ENCODE measurements at places on chromosomes 4 and X. TPM values are rescaled to one million over a fixed set of nuclear protein-coding genes. Genes with fewer than 3 reads are reported as not detected.

DNA sequence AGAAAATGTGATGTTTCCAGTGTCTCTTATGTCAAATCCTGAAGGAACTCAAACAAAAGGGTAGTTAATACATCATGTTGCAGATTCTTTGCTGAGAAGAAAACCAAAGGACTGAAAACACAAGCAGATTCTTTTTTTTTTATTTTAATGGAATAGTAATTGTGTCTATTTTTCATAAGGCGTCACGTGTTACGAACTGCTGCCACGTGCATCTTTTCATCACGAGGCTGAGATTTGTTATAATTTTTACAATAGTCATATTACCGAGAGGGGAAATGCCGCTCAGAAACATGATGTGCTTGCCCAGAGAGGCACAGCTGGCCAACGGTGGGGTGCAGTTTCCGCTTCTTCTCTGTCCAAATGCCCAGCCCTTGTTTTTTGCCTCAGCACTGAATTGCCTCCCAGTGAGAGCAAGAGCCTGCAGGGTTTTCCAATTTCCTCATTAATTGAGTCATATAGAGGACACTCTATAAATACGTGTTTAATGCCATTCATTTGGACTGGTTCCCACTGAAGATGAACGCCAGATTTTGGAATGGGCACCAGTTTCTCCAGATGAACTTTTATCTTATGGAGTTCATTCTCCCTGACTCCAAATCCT, 225.3 kb downstream of the STK32B start:
- no peak for DNase-seq

DNA sequence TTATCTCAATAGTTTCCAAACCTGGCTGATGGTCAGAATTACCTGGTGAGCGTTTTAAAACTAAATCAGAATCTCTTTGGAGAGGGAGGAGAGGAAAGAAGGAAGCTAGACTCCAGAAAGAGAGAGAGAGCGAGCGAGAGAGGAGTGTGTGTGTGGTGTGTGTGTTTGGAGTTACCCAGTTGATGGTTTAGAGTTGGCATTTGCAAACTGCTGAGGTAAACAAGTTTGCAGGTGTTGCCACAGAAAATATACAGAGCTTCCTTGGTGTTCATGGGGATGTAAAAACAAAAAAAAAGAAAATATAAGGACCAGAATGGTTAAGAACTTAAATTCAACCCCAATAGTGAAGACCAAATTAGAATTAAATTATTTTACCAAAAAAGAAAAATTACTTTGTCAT, 26.4 kb upstream of the LAP3 start:
- DNase-seq: no peak

- DNase-seq: no peak
Observed at GRCh38 chr4:6573551-6573950, 1.4 kb upstream of the MAN2B2 start.

DNA sequence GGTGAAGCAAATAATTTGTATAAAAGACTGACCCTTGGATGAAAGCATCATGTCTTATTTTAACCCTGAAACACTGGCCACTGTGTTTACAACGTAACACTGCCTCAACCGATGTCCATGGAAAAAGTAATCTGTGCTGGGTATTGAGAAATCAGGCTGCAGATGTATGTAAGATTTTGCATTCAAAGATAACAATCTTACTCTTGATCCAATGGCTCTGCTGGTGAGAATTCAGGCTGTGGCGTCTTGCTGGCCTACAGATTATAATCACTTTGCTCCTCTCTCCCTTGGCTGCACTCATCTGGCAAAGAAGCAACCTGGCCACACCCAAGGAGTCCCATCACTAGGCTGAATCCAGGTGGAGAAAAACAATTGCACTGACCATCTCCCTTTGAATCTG, 7.5 kb downstream of the ADGRA3 start:
- DNase-seq: no peak

DNA sequence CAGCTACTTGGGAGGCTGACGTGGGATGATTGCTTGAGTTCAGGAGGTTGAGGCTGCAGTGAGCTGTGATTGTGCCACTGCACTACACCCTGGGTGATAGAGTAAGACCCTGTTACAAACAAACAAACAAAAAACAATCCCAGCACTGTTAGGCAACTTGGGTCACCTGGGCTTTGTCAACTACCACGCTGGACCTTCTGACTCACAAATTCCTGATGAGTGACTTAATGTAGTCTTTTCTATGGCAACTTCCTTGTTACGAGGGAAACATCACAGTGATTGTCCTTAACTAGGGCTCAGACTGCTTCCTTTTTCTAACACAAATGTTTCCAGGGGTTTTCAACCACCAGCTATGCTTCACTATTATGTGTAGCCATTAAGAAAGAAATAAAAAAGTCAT, 128.8 kb upstream of the GPC4 start:
- no peak for DNase-seq

DNA sequence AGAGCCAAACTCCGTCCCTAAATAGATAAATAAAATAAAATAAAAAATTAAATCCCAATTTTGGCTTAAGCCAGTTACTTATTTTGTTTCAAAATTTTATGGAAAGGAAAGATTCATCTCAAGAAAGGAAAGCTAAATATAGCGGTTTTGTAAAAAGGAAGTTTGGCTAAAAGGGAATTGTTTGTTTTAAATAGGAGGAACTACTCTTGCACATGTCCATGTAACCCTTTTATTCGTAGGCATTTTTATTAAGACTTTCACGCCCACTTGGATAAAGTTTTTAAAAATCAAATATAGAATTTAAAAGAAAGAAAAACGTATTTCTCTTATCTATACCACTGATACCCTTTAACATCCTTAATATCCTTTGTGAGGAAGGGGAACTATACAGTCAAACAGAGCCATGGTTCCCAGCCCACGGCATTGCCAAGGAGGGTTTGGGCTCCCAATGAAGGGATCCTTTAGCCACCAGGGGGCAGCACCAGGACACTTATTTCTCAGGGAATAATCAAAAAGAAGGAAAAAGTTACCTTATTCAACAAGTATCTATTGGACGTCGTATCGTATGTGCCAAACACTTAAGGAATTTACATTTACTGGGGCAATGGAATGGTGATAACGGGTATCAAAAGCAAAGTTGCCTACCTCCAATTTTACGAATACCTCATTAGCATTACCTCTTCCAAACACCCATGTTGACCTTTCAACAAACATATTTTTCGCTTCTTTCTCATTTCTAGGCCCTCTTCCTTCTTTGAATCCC, 27.7 kb downstream of the CDKN2AIP start:
- DNase-seq: peak; percentile 39

DNA sequence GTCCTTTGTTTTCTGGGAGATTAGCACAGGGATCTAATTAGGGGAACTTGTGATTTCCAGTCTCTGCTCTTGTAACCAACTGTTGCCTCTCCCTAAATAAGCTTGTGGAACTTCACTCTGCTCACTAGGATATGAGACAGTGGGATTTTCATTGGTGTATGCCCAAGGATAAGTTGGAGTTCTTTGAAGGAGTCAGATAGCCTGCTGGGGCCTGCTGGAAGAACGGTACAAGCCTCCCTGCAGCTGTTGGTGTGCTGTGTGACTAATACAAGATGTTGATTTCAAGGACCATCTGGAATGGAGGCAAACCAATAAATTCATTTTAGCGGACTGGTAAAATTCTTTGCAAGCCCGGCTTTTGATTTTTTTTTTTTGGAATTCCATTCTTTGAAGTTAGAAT, 167.0 kb downstream of the AASDH start:
- DNase-seq: no peak

VCX2 gene
- total RNA-seq: not detected

IL3RA gene
- 0.28 TPM for total RNA-seq

BEX1 gene
- not detected for total RNA-seq

- no peak for DNase-seq
Observed at GRCh38 chr4:93201471-93202096, 627.0 kb upstream of the ATOH1 start.

GRCh38 chr4:173763389-173763788, 233.4 kb upstream of the HAND2 start:
- no peak for DNase-seq

DNA sequence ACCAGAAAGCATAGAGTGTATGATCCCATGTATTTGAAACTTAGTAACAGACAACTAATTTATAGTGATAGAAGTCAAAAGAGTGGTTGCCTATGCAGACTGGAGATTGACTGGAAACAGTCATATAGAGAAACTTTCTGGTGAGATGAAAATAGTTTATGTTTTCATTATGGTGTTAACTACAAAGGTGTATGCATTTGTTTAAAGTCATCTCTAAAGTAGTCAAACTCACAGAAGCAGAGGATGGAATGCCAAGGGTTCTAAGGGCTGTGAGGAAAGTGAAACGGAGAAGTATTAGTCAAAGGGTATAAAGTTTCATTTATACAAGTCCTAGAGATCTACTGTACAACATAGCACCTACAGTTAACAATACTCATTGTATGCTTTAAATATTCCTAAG, 45.8 kb downstream of the ENOX2 start:
- DNase-seq: no peak

- no peak for DNase-seq
Observed at GRCh38 chr4:106041294-106042002, 146.2 kb downstream of the NPNT start.

DNA sequence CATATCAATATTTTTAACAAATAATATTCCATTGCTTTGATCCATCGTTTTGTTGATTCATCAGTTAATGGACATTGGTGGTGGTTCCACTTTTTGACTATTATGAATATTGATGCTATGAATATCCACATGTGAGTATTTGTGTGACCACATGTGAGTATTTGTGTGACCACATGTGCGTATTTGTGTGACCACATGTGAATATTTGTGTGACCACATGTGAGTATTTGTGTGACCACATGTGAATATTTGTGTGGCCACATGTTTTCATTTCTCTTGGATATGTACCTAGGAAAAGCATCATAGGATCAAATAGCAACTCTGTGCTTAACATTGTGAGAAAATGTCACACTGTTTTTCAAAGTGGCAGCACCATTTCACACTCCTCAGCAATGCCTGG, 433.6 kb upstream of the FRG1 start:
- no peak for DNase-seq

DNA sequence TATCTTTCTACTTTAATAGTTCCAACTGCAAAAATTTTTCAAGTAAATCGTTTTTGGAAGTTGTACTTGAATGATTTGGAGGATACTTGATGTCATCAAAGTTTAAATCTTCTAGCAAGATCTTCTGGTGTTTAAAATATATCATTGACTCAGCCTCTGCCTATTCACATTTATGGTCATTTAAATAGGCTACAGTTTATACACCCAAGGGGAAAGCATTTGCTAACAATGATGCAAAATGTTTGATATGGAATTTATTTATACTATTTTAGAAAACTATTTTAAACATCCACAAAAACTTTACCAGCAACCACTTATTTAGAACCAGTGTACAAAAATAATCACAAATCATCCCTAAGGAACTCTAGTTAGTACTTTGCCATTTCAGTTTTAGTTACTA, 123.3 kb upstream of the STIM2 start:
- no peak for DNase-seq

DNA sequence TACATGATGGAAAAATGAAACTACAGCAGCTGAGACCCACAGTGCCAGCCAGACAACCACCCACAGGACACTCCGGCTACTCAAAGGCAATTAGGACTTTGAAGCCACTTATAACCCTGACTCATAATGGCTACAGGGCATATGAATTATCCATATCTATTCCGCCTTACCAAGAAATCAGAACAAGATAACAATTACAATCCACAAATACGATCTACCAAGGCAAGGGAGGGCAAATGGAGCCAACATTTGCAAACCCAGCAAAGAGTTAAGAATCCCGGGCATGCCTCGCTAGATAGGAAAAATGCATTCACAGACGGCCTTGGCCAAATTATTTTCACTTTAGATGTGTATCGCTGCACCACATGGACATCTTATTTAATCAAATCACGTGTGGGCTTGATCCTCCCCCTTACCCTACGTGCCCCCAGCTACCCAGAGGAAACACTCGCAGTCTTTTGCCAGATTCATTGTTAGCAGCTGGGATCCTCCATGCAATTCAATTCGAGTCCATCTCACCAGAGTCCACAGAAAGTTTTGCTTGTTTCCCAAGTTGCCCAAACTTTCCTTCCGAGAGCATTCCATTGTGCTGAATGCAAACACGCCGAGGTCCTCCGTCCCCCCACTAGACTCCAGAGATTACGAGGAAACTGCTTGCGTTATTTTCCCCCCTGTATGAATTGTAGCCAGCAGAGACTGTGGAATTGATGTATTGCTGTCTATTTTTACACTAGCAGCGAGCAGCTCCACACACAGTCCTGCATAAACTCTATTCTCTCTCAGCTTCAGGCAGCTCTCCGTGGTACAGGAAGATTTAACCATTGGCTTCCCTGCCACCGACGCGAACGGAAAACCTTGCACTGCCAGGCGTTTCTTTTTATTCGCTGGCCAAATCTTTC, 1.2 kb downstream of the PPARGC1A start:
- DNase-seq: no peak

AIMP1 gene
- 45.8 TPM for total RNA-seq

DNA sequence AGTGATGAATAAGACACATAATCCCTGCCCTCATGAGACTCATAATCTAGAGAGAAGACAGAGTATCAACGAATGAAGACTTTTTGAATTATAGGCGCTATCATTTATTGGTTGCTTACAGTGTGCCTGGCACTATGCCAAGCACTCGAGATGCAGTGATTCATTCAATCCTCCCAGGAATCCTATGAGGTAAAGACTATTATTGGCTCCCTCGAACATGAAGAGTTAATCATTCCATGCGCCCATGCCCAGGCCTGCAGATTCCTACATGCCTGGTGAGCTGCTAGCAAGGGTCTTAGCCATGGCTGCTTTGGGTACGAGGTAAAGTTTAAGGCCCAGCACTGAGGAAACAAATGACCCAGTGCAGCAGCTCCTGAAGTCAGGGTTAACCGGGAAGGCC, 47.0 kb downstream of the TEX13B start:
- peak; percentile 2 for DNase-seq

DNA sequence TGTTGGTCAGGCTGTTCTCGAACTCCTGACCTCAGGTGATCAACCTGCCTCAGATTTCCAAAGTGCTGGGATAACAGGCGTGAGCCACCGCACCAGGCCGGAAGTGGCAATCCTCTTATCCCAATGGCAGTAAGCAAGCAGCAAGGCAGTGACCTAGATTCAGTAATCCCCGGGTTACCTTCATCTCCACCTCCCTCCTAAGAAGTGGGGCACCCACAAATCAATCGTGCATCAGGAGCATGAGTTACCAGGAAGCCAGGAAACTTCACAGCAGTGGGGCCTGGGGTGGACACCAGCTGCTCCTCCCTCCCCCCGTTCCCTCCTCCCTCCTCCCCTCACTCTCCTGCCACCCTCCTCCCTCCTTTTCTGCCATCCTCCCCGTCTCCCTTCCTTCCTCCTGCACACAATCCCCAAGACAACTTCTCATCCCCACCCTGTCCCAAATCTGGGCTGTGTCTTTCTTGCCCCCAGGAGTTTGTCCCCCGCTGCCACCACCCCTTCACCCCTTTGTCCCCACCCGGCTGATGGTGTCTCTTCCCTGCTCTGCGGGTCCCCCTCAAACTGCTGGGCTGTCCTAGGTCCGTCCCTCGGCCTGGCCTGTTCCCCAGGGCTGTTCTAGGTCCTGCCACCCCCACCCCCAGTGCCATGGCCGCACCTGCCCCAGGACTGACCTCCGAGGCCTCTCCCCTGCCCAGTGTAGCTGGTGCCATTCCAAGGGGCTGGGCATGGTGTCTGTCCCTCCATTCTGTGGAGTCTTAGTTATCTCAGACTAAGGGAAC, 2.2 kb downstream of the PDE6B start:
- no peak for DNase-seq
